ENCODE measurements at places on chromosomes 5 and 9. TPM values are rescaled to one million over a fixed set of nuclear protein-coding genes. Genes with fewer than 3 reads are reported as not detected.

FAXDC2 gene
- 3.2 TPM for total RNA-seq

GRCh38 chr9:12640866-12641636, 52.1 kb upstream of the TYRP1 start:
- no peak for DNase-seq

- DNase-seq = no peak
Measured at GRCh38 chr9:116099821-116100220, 53.8 kb upstream of the PAPPA start.

DNA sequence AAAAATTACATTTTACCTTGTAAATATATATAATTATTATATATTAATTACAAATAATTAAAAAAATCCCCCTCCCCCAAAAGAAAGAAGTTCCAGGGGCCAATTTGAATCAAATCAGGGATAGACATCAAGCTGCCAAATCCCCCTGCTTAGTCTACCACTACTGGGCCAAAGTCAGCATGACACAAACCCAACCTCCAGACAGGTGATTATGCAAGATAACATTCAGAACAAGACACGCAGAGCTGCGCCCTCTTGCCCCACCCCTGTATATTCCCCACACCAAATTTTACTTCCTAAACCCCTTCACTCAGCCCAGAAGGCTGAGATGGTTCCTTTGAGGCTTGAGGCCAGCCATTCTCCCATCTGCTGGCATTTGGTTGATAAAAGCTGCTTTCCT, 2059.1 kb upstream of the CDH6 start:
- DNase-seq = no peak

RFESD gene
- total RNA-seq = 31.5 TPM

DNA sequence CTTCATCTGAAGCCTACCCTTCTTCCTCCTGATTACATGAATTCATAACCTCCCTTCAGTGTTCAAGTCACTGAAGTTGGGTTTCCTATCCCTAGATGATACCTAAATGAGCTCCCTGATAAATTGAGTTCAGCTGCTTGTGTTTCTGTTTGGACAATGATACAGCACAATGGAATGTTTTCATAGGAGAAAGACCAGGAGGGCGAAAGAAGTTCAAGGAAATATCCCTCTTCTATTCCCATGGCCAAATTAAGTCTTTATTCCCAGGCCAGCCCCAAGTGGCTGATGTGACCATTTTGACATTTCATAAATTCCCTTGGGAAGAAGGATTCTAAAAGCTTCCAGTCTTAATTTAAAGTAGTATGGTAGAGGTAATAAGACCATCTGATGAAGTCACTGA, 555.8 kb upstream of the CLINT1 start:
- DNase-seq = no peak

DNA sequence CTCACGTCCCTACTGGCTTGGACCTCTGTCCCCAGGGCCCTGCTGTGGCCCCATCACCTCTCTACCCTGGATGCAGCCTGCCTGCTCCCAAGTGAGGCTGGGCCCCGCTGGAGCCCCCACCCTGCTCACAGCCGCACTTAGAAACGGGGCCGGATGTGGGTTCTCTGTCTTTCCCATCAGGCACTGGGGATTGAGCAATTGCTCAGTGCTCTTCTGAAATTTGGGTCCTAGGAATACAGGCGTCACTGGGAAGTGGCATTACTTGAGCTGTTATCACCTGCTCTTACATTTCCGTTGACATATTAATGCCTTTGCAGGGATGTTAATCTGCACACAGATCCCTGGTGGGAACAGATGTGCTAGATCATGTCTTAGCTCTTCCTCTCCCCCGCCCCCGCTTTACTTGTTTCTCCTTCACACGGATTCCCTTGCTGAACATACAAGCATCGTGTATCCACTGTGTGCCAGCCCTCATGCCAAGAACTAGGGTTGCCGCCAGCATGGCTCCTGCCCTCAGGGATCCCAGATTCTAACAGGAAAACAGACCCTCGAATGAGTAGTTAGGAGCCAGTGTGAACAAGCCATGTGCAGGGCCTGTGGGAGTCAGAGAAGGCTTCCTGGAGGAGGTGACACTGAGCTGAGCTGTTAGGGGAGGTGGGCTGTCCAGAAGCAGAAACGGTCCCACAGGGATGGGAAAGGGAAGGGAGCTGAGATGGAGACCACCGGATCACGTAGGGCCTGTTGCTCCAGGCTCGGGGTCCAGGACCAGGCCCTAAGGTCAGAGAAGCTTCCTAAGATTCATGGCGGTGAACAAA, 65.1 kb downstream of the NEK6 start:
- no peak for DNase-seq

PLCXD3 gene
- 41.8 TPM for total RNA-seq

GRCh38 chr5:6758236-6758635, 45.0 kb downstream of the TENT4A start:
- no peak for DNase-seq

DMRT3 gene
- total RNA-seq = not detected

HTR4 gene
- total RNA-seq = not detected

GRCh38 chr9:113156880-113157279, 6.1 kb downstream of the SLC31A2 start:
- DNase-seq = no peak

All from endodermal cell (in vitro differentiated cells).